Frontal cortex (tissue), 4 donors: ENCODE measurements at places on chromosomes 6 and 20.

- no peak for DNase-seq
Observed at GRCh38 chr20:1907586-1907985, 12.4 kb downstream of the SIRPA start.

- no peak for DNase-seq
Observed at GRCh38 chr6:34300332-34300751, 51.5 kb upstream of the SMIM29 start.

- DNase-seq: no peak
Observed at GRCh38 chr20:16095226-16095625, 478.0 kb downstream of the KIF16B start.

DNA sequence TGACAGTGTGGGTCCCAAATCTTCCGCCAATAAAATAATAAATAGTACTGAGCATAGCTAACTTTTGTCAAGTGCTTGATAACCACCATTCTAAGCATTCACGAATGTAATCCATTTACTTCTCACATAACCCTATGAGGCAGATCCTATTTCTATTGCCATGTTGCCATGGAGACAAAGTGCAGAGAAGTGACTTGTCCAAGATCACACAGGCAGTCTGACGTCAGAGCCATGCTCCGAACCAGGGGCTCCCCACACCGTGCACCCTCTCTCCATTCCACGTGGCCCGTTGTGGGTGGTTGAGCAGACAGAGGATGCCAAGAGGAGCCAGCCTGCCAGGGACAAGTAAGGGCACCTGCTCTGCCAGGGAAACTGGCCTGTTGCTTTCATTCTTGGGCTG is 38.9 kb downstream of the CDH22 start:
- no peak for DNase-seq

DNA sequence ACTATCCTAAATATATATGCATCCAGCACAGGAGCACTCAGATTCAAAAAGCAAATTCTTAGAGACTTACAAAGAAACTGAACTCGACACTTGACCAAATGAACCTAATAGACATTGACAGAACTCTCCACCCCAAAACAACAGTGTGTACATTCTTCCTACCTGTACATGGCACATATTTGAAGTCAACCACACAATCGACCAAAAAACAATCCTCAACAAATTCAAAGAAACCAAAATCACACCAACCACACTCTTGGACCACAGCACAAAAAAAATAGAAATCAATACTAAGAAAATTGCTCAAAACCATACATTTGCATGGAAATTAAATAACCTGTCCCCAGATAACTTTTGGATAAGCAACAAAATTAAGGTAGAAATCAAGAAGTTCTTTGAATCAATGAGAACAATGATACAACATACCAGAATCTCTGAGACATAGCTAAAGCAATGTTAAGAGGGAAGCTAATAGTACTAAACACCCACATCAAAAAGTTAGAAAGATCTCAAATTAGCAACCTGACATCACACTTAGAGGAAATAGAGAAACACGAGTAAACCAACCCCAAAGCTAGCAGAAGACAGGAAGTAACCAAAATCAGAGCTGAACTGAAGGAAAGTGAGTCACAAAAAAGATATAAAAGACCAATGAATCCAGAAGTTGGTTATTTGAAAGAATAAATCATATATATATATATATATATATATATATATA is 12.5 kb upstream of the TREM1 start:
- no peak for DNase-seq

- DNase-seq: no peak
Observed at GRCh38 chr6:158039571-158040050, 57.9 kb downstream of the SYNJ2 start.
